Activated CD8-positive, alpha-beta memory T cell treated with anti-CD3 and anti-CD28 coated beads for 1 hour (primary cell): ENCODE measurements at places on chromosomes 7 and 10.

- no peak for DNase-seq
Observed at GRCh38 chr10:86657396-86658011, 3.2 kb downstream of the OPN4 start.

DNA sequence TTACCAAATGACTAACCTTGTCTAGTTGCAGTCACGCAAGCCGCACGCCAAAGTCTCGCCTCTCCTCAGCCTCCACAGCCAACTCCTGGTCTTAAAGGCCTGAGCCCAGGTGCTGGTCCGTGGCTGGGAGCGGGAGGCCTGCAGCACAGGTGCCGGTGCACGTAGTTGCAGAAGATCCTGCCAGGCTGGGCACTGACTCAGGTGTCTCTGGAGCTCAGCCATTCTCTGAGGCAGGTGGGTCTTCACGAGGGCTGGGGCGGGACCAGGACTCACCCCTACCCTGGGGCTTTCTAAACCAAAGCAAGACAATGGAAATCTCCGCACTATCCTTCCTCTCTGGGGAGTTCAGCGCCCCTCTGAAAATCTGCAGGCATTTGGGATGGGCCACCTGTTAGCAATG is 216.4 kb downstream of the MLLT10 start:
- no peak for DNase-seq

- DNase-seq: no peak
Observed at GRCh38 chr10:69337296-69338132, 59.2 kb downstream of the HK1 start.

- DNase-seq: no peak
Observed at GRCh38 chr7:81560708-81561107, 209.1 kb downstream of the HGF start.

- DNase-seq: no peak
Observed at GRCh38 chr7:111255576-111255975, 164.6 kb downstream of the LRRN3 start.

- no peak for DNase-seq
Observed at GRCh38 chr10:8059191-8059936, 4.9 kb downstream of the GATA3 start.

GRCh38 chr7:75647709-75648438 is 90.9 kb downstream of the HIP1 start:
- no peak for DNase-seq

DNA sequence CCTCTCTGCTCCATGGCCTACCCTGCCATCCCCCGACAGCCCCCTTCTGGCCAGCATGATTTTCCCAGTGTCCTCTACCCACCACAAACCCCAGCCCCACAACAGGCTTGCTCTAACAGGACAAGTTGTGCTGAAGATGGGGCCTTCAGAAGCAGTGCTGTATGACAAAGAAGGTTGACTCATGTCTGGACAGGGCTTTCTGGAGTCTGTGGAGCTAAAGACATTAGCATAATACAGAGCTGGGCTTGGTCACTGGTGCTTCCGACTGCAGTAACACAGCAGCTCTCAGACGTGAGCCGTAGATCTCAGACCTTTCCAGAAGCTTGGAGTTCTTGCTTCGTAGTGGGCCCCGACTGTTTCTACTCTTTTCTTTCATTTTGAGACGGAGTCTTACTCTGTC is 100.5 kb downstream of the GTF2IRD1 start:
- no peak for DNase-seq
